Thyroid gland (tissue), 4 donors: ENCODE measurements at places on chromosomes 5 and 9. TPM values are rescaled to one million over a fixed set of nuclear protein-coding genes. Genes with fewer than 3 reads are reported as not detected.

Gene SLC36A3
- total RNA-seq = not detected

Gene IL5
- not detected for total RNA-seq

Gene MARVELD2
- total RNA-seq = 85.4 TPM

Gene SLC25A48
- 0.33 TPM for total RNA-seq

Gene PCDHB15
- 3.8 TPM for total RNA-seq

- no peak for DNase-seq
Observed at GRCh38 chr9:11457825-11458790, 845.3 kb upstream of the PTPRD start.

GRCh38 chr5:3537942-3538341 is 57.7 kb upstream of the IRX1 start:
- DNase-seq = no peak

- DNase-seq = no peak
Observed at GRCh38 chr5:111099058-111099778, 7.1 kb downstream of the WDR36 start.

DNA sequence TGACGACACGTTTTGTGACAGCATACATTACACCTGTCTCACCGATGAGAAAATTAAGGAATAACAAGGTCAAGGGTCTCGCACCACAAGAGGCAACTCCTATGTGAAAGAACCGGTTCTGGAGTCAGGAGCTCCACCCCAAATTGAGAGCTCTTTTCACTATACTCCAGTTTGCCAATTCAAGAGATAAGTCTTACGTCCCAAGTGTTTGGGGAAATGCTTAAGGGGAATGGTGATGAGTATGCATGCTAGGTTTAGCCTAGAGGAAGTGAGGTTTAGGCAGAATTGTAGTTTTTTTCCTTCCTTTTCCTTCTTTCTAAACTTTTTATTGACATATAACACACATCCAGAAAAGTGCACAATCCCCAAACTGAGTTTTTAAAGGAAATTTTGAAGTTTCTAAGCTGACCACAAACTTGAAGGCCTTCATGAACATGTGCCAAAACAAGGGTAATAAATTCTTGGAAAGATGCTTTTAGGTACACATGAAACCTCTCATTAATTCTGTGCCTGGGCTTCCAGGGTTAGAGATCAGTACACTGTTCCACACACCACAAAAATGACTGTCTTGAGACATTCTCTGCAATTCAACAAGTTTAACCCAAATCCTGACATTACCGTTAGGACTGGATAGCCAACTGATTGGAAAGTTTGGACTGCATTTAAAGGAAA is 127.6 kb upstream of the SLC1A3 start:
- DNase-seq = no peak

GRCh38 chr9:137707361-137707760 is 88.6 kb downstream of the EHMT1 start:
- no peak for DNase-seq

DNA sequence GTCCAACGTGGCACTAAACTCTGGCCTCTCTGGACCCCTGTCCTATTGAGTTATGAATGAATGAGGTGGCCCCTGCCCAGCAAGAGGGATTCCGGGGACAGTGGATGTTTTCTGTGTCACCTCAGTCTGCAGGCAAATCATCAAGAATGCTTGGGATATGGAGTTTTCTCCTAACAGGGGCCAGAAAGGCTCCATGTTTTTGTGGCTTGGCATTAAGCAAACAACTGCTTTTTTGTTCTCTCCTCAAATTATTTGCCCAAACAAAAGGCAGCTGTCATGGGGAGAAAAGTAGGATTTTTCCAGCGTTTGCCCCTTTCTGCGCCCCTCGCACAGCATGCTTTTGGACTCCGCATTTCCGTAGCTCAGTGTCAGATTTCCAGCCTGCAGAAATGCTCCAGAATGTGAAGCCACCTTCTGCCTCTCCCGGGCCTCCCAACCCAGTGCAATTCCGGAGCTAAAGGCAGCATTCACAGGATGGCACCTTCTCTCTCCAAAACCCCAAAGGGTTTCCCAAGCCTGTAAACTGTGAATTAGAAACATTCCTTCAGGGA is 553.3 kb downstream of the CCDC171 start:
- DNase-seq = no peak

- peak; percentile 68 for DNase-seq
Observed at GRCh38 chr9:76459694-76460635, 983 bp downstream of the GCNT1 start.

GRCh38 chr9:86828631-86829030 is 118.7 kb downstream of the GAS1 start:
- no peak for DNase-seq

- DNase-seq = no peak
Observed at GRCh38 chr5:14309878-14310531, 166.9 kb downstream of the TRIO start.

DNA sequence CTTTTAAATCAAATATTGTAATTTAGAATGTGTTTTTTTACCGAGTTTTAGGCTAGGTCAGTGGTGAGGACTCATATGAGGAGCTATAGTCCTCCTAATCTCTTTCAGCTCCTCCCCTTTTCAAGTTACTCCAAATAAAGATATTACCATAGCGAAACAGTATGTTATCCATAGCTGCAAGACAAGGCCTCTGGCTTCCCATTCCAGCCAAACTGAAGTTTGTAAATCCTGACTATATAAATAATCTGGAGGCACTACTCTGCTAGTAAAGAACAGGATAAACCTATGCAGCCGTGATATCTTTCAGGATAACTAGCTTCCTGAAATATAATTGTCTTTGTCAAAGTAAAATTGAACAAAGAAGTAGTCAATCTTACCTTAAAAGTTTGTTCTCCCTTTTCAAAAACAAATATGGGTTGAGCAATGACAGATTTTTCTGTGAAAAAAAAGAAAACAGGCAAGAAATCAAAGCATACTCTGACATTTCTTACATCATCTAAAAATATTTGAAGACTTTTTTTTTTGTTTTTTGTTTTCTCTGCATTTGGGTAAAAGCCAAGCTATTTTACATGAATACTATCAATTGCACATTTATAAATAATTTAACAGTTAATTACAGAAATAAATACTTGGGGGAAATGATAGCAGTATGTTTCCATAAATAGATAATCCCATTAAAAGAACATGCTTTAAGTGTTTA is 29.3 kb upstream of the NADK2 start:
- DNase-seq = no peak

DNA sequence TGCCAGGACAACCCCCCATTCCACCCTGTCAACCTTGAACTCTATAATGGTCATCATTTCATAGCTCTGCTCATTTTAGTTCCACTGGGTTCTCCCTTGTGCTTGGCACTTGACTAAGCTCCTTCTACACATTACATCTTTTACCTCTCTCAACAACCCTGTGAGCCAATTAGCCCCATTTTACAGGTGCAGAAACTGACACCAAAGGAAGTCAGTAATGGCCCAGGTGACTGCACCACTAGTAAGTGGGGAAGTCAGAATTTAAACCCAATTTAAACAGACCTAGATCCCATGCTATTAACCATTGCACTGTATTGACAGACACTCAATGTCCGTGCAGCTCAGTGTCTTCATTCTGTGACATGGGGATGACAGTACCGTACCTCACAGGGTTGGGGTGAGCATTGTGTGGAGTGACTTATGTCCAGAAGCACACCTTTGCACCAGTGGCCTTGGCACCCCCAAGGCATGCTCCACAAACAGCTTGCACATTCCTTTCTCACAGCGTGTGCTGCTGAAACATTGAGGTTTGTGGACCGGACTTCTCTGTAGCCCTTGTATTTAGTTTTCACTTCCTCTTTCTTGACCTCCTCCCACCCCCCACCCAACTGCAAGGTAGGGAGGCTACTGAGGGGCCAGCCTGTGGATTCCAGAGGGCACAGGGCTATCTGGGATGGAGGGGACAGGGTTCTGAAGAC is 23.1 kb downstream of the IRF1 start:
- DNase-seq = no peak

DNA sequence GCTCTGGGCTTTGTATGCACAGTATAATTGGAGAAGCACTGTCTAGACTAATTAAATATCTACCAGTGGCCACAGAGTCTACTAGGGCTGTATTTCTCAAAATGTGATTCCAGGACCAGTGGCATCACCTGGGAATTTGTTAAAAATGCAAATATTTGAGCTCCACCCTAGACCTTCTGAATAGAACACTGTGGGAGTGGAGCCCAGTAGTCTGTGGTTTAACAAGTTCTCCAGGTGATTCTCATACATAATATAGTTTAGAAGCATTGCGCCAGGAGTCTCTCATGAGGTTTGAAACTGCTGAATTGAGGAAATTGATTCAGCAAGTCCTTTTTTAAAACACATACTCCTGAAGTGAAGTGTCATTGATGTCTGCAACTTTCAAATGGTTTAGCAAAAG is 74.7 kb downstream of the FCHO2 start:
- DNase-seq = no peak
